Type B pancreatic cell (in vitro differentiated cells): ENCODE measurements at places on chromosomes 3 and 15.

- DNase-seq, result no peak
These were observed 468.6 kb downstream of the FGF12 start for GRCh38 chr3:192258721-192259120.

- DNase-seq, result no peak
These were observed 24.8 kb upstream of the RIOX2 start for GRCh38 chr3:97996988-97997387.

- no peak for DNase-seq
These were observed 8.6 kb upstream of the STX19 start for GRCh38 chr3:94036909-94037507.

DNA sequence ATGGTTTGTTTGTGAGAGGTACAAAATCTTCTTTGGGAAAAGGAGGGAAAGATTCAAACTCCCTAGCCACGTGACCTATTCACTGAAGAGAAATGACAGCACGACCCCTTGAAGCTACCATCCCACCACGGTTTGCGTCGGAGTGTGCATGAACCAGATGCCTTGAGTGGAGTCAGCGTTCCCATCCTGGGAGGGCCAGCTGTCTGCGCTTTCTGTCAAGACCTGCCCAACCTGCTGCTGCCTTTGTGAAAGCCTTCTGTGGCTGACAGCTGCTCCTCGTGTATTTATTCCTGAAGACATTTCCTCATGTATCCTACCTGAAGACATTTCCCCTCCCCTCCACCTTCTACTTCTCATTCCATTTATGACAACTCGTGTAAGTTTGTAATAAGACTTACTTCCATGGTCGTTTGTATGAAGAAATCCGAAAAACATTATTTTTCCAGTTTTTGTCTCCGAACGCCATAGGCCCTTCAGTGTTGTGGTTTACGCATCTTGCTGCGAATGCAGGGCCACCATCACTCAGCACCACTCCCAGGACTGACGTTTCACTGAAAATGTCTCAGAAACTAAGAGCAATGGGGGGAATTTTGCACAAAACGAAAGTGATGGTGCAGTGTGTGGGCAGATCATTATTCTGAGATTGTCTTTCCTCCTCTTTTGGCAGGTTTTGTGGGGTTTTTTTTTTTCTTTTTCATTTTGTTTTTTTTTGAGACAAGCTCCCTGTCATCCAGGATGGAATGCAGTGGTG is 18.9 kb downstream of the EBLN2 start:
- no peak for DNase-seq
